ENCODE measurements at places on chromosomes 3 and 15.

- DNase-seq, result no peak
Observed at GRCh38 chr3:186444288-186444687, 82.3 kb upstream of the DGKG start.

GRCh38 chr15:98304371-98304770, 343.9 kb downstream of the ARRDC4 start:
- no peak for DNase-seq

GRCh38 chr3:33790091-33790490, 8.3 kb upstream of the PDCD6IP start:
- DNase-seq, result no peak

DNA sequence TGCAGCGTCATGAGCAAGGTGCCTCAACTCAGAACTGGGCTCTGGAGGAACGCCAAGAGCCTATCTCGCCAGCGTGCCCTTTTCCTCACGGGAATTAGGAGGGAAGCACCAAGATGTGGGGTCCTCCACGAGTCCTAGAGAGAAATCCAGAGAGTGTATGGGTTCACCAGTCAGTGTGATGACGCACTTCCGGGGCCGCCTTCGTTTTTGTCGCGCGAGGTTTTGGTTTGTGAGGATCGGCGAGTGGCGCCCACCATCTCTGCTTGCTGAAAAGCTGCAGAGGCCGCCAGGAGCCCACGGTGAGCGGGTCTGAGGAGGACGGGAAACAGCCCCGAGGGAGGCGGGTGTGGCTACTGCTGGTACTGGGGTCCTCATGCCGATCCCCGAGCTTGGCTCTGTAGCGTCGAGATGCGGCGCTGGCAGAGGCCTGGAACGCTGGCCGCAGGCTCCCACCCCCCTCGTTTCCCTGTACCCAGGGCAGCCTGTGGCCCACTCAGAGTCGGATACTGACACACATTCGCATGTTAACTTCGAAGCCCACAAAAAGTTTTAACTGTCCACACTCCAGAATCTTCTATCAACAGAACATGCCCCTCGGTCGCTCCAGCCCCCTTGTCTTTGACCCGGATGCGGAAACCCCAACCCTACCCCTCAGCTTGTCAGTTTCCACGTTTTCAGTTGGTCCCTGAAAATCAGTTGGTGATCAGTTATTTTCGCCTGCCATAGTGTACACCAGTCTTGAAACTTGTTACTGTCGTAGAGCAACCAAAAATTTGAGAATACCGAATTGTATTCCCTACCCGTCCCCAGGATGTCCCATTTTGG, 30.4 kb downstream of the ZNF662 start:
- DNase-seq, result no peak

GRCh38 chr3:41265011-41265545, 65.8 kb downstream of the CTNNB1 start:
- no peak for DNase-seq
